ENCODE measurements at places on chromosomes 4 and X.

GRCh38 chr4:37978248-37978924 is 18.2 kb downstream of the PTTG2 start:
- DNase-seq, result no peak

GRCh38 chr4:26804925-26805324 is 55.7 kb upstream of the STIM2 start:
- no peak for DNase-seq

DNA sequence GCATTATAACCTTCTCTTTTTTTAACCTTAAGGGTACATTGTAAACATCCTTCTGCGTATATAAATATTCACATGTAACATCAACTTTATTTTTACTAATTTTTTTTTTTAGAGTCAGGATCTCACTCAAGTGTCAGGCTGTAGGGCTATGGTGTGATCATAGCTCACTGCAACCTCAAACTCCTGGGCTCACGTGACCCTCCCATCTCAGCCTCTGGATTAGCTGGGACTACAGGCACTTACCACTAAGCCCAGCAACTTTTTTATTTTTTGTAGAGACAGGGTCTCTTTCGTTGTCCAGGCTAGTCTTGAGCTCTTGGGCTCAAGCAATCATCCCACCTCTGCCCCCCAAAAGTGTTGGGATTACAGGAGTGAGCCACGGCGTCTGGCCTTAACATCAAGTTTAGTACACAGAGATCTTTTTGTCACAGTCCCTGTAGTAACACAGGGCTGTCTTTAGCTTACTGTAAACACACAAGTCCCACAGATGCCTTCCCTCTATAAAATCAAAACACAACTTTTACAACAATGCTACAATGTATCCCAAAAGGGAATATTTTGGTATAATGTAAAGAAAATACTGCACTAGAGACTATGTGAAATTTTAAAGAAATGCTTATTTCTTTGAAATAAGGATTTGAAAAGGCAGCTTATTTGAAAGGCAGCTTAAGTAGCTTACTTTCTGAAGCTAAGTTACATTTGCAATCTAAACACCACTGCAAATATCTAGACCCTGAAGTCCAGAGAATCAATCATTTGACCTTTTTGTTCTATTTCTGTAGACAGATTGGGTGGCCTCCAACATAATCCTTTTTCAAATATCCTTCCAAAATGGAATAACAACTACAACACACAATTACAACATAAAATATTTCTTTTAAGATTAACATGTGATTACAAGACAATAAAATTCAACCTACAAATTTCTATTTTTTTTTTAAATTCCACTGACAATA is 116.0 kb downstream of the APBB2 start:
- DNase-seq, result no peak

DNA sequence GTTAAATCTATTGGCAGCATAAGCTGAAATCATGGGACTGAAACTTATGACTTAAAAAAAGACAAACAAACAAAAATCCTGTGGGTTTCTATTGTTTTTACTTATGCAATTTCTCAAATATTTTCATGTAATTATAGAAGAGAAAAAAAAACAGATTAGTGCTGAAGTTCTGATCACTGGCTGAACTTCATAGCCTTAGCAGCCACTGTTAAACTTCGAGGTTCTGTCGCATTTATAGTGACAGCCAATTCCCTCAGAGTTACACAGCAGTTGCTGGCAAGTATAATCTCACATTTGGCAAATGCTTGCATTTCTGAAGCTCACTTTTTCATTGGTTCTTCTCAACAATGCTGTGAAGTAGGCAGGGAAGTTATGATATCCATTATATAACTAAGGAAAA is 748.9 kb upstream of the MAGEB2 start:
- no peak for DNase-seq

DNA sequence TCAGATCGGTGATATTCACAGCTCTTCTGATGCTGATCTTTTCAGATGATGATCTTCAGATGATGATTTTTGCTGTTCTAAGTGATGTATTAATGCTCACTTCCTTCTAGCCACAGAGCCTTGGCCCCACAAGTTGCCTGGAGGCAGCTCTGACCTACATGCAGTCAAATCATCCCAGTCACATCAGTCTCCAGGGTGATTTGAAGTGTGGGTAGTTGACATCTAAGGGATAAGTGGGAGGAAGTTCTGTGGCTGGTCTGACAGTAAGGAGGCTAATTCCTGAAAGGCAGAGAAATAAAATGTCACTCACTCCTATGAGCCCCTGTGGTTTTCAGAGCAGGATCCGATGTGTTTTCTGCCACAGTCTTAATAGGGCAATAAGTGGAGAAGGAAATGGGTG is 79.8 kb upstream of the RPL34 start:
- no peak for DNase-seq

DNA sequence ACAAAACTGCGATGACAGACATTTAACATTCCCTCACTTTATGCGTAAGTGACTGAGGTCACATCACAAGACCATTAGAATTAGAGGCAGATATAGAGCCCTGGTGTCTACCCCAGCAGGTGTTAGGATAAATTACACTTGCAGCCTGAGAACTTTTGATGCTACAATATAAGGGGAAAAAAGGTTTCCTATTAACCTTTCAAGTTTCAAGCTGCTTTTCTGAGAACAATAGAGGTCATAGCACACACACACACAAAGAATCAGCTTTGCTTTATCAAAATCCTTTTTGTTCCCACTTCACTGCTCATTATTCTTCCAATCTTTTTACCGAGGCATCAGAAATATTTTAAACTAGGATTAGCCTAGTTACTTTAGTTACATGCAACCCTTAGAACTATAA is 119.8 kb downstream of the COL25A1 start:
- DNase-seq, result no peak

GRCh38 chrX:136228839-136229207 is 22.4 kb downstream of the MAP7D3 start:
- no peak for DNase-seq

All from ecto neural progenitor cell (in vitro differentiated cells).